ENCODE measurements at places on chromosomes 5 and 9.

- DNase-seq = no peak
Measured at GRCh38 chr9:130333041-130333711, 67.6 kb downstream of the HMCN2 start.

DNA sequence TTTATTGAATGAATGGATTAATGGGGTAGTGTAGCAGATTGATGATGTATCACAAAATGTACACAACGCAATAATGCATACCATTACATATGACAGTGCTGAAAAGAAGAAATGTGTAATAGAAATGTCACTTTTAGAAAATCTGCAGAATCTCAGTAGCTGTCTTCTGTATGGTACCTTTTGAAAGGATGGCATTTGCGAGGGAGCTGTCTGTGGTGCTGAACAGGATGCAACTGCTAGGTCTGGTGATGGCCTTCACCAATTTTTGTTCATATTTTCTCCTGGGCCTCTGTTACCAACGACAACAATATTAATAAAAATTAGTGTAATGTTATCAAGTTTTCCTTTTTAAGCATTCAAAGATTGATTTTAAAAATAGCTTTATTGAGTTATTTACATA is 36.2 kb upstream of the OTULIN start:
- peak; percentile 32 for DNase-seq

DNA sequence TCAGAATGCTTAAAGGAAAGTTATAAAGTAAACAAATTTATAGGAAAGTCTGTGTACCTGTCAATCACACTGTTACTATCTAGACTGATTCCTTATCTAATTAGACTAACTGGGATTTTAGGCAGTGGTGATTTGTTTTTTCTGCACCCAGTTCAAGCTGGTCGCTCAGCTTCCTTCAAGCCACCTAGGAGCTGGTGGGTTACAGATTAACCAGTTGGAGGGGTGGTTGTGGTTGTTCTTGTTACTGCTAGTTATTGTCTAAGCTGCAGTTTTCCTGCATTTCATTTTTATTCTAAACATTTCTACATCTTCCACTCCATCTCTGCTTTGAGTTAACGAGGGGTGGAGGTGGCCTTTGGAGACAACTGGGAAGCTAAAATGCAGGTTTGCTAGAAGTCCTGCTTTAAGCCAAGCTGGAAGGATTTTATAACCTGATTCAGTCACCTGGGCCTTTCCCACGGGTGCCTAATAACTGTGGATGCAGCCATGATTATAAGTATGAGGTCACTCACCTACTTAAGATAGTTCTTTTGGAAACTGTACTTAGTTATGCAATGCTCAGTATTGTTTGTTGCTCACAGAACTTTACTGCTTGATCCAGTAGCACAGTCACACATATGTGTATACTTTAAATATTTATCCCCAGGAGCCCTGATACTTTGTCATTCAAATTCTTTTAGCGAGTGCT is 303.9 kb upstream of the DAP start:
- DNase-seq = no peak

DNA sequence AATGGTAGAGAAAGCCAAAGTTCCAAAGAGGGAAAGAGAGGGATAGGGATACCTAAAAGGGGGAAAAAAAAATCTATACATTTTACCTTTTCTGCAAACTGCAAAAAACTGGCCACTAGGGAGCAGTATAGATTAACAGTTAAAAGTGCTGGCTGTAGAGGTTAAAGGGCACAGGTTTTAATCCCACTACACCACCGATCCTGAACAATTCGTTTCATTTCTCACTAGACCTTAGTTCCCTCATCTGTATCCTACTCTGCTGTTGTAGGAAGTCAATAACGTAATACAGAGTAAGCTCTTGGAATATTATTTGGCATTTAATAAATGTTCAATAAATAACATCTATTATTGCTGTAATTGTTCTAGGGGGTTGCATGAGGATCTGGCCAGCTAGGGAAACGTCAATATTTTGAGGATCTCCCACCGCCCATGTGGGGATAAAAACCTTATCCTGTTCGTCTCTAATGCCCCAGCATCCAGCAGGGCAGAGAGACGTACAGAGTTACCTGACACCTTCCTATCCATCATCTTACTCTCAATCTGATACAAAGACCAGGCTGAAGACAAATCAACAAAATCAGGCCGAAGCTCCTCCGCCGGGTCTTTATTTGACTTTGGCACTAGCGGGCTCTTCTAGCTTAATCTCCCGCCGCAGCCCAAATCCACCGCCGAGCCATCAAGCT is 757 bp downstream of the CDC26 start:
- no peak for DNase-seq

DNA sequence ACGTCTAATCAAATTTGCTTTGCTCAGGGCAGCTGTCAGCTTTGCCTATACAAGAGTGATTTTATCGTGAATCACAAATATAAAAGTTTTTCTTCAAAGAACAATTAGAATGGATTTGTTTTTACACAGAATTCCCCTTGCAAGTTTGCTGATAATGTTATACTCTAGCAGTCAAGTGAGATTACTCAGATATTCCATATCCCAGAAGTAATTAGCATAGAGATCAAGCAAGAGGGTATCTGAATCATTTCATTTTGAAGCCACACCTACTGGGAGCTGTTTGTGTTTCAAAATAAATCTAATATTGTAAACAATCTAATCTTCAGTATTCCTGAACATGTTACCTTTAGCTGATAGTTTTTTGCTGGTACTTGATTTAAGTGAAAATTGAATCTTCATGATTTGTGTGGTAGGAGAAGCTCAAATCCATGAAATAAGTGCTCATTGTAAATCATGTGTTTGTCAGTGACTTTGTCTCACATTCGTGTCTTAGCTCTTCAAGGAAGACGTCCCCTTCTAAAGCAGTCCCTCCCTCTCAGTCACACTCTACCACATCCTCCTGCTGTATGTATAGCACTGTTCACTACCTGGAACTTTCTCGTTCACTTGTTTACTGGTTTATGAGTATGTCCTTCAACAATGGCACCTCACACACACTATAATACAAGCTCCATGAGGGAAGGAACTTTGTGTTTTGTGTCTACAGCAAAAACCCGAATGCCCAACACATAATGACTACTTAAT is 3.3 kb upstream of the TTC39B start:
- DNase-seq = no peak

DNA sequence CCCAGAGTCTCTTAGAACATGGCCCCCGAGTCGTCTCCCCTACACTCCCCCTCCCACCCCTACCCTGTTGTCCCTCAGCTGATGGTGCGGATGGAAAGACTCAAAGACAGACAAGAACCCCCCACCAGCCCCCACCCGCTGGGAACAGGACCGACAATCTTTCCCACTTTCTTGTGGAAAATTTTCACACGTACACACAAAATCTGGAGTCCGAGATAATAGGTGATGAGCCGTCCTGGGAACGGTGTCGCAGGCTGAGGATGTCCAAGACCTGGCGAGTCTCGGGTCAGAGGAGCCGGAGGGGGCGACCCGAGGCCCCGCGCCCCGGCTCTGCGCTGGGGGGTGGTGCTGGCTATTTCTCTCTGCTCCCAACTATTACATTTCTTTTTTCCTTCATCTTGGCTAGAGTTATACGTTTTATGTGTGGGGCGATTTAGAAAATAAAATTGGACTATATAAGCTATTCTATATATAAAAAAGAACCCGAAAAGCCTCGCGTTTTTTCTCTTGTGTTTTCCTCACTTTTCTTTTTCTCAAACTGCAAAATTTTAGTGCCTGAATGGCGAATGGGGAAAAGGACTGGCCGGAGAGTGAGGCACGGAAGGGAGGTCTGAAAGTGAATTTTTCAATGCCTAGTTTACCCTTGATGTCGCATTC is 188.8 kb downstream of the MEF2C start:
- DNase-seq = no peak

GRCh38 chr5:155260798-155261197 is 247.2 kb downstream of the KIF4B start:
- DNase-seq = no peak

GRCh38 chr9:76756268-76756640 is 8.0 kb upstream of the PCA3 start:
- peak; percentile 15 for DNase-seq

DNA sequence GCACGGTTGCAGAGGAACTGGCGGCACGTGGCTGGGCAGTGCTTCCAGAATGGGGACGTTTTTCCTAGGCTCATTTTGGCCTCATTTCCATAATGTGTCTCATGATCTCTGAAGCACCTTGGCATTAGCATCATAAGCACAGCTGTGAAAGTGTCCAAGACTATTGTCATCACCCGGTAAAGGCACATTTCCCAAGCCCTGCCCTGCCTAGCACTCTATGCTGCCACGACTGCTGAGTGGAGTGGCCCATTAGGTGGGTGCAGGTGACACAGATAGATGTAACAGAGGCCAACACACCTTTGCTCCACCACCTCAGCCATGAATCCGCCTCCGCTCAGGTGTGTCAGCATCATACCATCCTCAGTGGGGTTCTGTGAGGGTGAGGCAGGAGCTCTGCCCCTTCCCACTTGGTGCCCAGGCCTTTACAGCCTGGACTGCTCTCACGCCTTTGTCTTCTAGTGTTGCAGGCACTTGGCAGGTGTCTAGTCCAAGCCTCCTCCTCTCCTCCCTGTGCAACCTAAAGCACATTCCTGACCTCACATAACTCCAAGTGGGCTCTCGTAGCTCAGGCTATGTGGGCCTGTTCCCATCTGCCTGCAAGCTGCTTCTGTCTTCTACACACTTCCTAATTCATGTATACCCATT is 213.0 kb downstream of the FSTL4 start:
- DNase-seq = no peak

DNA sequence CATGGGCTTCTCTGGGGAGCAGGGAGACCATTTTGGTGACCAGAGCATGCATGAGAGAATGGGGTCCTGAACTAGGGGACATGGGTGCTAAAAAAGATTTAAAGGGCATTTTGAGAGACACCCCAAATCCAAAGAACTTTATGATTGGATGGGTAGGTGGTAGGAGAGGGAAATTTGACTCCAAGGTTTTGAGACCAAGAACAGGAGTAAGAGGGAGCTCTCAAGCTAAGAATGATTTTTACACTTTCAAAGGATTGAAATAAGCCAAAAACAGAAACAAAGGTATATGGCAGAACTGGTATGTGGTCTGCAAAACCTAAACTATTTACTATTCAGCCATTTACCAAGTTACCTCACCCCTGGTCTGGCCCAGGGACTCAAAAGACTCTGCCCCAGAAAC is 318.2 kb upstream of the CLINT1 start:
- DNase-seq = no peak

DNA sequence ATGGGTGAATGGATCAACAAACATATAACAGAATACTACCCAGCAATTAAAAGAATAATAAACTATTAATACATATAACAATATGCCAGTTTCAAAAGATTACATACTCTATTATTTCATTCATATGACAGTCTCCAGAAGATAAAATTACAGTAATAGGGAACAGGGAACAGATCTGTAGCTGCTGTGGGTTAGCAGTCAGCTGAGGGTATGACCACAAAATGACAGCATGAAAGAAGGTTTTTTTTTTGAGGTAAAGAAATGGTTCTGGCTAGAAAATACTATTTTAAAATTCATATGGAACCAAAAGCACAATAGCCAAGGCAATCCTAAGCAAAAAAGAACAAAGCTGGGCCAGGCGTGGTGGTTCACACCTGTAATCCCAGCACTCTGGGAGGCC is 73.0 kb upstream of the NR5A1 start:
- no peak for DNase-seq

Measured in GM04504 (cell line).